ENCODE measurements at places on chromosomes 2 and 18.

DNA sequence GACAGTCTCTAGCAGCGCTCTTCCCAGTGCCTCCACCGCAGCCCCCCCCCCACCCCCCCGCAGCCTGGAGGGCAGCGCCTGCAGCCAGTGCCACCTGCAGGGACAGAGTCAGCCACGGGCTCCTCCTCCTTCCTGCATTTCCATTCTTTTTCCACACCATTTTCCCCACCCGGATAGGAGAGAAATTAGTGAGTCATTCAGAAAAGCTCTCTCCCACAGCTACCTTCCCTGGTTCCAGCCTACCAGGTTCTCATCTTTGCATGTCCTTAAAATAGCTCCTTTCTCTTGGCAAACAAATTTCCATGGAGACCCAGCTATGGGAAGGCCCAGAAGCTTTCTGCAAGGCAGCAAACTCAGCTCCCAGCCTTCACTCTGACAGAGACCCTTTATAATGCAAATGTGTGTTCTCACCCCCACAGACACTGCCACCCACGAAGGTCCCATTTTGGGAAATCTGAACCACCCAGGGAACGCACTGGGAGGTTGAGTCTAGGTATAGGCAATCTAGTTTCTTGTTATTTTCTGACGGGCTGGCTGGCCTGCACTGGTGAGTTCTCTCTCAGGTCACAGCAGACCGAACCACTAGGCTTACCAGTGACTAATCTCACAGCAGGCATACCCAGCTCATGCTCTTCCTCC, 41.8 kb upstream of the ATG16L1 start:
- DNase-seq: no peak

GRCh38 chr2:70895249-70895648, 40.5 kb upstream of the ATP6V1B1 start:
- DNase-seq: no peak

DNA sequence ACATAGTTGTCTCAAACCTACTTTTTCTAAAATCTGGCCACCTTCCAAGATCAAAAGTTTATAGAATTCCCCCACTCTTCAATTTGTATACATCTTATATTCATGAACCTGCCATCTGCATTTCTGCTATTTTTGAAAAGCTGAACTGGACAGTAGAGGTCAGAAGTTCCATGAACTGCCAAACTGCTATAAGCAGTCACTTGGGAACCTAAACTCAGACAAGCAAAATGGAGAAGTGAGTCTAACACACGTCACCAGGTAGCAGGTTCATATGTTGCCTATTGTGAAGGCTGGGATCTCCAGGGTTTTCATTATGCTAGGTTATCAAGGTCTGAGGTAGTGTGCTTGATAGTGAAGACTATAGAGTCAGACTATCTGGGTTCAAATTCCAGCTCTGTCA, 2.0 kb upstream of the MYO1B start:
- DNase-seq: no peak

DNA sequence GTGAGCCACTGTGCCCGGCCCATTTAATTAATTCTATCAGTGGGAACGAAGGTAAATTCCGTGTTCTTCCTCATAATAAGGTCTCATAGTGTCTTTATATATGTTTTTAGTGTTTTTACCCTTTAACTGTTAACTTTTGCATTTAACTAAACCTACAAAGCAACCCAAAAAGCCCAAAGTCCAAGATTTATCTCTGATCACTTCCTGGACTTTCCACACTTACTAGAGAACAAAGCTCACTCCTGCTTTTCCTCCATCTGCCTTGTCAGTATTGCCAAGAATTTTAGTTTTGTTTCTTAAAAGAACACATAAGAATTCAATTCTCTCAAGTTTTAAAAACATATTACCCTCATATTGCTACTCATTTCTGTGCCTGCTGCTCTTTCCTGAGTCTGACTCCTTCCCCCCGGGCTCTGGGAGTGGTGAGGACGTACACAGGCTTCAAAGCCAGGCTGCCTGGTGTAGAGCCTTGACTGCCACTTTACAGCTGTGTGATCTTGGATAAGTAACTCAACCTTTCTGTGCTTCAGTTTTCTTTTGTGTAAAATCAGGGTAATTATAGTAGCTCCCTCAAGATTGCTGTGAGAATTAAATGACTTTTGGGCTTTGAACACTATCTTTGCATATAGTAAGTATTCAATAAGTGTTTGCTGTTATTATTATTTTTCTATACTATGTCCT, 24.9 kb upstream of the GPR155 start:
- no peak for DNase-seq

- DNase-seq: no peak
Observed at GRCh38 chr2:135840601-135841000, 3.6 kb upstream of the LCT start.

DNA sequence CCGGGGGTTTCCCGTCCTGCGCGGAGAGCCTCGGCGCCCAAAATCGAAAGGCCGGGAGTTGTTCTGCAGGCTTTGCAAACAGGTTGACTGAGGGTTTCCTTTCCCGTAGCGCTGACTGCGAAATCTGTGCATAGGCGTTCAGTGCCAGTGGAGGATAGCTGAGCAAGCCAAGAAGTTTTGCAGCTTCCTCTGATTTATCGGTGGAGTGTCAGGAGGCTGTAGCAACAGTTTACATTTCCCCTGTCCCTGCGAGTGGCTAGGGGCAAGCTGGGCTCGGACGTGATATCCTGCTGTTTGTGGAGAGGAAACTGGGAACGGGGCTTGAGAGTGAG, 694 bp downstream of the THSD7B start:
- no peak for DNase-seq

DNA sequence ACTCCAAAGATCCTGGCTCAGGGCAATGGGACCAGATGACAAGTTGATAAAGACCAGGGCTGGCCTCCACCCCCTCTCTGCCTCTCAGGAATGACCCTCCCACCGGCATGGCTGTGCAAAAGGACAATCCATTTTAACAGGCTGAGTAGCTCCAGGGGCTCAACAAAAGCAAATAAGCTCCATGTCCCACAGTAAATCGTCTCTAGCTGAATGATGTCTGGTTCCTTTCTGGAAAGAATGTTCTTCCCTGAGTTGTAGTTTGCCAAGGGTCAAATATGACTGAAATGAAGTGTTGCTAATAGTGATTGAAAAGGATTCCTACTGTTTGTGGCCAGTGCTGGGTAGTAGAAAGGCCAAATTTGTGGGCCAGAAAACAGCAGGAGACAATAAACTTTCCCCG, 434.4 kb upstream of the ETAA1 start:
- DNase-seq: no peak

- no peak for DNase-seq
Observed at GRCh38 chr2:141611981-141612380, 518.8 kb downstream of the LRP1B start.

- no peak for DNase-seq
Observed at GRCh38 chr18:61064911-61065310, 268.3 kb upstream of the CDH20 start.

- no peak for DNase-seq
Observed at GRCh38 chr18:52694804-52695203, 354.8 kb downstream of the DCC start.

GRCh38 chr18:29251681-29252080, 1074.8 kb upstream of the CDH2 start:
- no peak for DNase-seq

- DNase-seq: no peak
Observed at GRCh38 chr2:219959471-219959870, 332.0 kb downstream of the SLC4A3 start.

- no peak for DNase-seq
Observed at GRCh38 chr2:200728630-200729029, 83.1 kb upstream of the BZW1 start.

All from stromal cell of bone marrow (primary cell).